Activated T-helper 1 cell treated with anti-CD3 and anti-CD28 coated beads, Interleukin-2, amount 50 U/mL, for 16 hours (primary cell): ENCODE measurements at places on chromosomes 11 and 22.

DNA sequence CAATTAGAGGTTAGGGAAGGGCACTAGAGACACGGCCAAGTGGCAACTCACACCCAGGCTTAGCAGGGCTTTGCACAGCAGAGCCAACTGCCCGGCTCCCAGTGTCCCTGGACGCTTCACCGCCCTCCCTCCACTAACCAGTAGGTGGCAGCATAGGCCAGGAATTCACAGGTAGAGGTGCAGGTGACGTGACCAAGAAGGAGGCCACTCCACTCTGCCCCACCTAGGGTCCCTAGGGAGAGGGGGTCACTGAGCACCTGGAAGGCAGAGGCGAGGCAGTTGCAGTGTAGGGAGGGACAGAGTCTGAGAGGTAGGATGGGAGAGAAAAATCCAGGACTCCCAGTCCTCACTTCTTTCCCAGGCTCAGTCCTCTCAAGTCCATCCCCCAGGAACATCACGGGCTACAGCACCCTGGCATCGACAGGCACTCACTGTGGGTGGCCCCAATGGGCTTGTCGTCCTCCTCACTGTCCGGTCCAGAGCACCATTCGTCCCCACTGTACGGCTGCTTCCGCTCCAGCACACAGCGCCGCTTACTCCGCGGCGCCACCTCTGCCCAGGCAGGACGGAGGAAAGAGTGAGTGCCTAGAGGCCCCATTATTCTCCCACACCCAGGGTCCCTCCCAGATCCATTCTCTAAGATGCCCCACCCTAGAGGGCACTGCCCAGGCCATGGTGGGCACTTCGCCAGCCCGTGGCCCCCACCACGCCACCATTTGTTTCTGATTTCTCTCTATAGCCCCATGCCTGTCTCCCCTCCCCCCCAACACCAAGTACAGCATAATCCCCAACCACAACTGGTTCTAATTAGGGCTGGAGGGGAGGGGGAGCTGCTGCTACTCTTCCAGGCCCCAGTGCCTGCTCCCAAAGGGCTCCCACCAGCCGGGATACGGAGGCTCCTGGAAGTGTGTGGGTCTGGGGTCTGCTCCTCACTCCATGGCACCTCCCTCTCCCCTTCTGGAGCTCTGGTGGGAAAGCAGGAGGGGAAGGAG is 18.4 kb downstream of the BCL9L start:
- DNase-seq, result peak; percentile 77

DNA sequence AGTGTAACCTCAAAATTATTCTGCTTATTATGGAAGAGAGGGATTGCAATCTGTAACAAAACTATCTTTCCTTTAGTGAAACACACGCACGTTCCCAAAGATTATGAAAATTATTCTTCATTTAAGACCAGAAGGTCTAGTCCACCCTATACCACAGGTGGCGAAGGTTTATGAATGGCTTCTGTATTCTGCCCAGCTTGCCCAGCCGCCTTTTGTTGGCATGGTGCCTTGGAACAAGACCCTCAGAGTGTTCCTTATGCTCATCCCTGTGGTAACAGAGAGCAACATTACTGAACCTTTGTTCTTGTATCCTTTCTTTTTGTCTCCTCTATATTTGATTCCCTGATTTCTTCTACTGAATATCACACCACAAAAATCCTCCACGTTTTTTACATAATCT is 116.4 kb downstream of the FAR1 start:
- no peak for DNase-seq

DNA sequence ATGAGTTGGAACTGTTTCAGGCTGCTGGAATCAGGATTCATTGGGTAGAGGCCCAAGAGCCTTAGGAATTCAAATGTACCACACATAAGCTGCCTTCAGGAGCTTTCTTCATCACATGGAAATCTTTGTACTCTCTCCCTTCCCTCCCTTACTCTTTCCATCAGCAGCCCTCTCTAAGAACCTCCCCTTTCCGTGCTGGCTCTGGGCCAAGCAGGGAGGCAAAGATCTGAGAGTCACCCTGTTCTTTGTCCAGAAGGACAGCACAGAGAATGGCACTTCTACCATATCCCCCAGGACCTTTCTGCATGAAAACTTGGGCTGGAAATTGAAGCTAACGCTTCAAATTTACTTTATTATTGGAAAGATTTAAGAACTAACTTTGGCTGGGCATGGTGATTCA is 20.7 kb upstream of the TPBGL start:
- no peak for DNase-seq

- DNase-seq, result no peak
Measured at GRCh38 chr22:49506010-49506400, 321.7 kb downstream of the BRD1 start.

GRCh38 chr11:64048042-64048854 is 12.5 kb downstream of the FLRT1 start:
- DNase-seq, result no peak

DNA sequence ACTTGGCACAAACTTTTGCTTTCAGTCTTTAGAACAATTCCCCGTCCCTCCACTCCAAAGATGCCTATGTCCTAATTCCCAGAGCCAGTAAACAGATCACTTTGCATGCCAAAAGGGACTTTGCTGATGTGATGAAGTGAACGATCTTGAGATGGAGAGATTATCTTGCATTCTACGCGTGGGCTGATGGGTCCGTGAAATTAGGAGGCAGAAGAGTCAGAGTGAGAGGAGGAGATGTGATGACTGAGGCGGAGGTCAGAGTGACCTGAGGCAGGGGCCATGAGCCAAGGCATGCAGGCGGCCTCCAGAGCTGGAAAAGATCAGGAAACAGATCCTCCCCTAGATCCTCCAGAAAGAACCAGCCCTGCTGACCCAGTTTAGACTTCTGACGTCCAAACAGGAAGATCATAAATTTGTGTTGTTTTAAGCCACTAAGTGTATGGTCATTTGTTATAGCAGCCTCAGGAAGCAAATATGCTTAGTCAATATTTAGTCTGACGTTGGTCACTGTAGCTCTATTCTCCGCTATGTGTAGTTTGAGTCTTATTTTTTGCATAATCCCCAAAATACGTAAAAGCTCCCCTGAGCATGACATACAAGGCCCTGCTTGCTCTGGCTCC is 76.0 kb upstream of the TIMP3 start:
- no peak for DNase-seq

DNA sequence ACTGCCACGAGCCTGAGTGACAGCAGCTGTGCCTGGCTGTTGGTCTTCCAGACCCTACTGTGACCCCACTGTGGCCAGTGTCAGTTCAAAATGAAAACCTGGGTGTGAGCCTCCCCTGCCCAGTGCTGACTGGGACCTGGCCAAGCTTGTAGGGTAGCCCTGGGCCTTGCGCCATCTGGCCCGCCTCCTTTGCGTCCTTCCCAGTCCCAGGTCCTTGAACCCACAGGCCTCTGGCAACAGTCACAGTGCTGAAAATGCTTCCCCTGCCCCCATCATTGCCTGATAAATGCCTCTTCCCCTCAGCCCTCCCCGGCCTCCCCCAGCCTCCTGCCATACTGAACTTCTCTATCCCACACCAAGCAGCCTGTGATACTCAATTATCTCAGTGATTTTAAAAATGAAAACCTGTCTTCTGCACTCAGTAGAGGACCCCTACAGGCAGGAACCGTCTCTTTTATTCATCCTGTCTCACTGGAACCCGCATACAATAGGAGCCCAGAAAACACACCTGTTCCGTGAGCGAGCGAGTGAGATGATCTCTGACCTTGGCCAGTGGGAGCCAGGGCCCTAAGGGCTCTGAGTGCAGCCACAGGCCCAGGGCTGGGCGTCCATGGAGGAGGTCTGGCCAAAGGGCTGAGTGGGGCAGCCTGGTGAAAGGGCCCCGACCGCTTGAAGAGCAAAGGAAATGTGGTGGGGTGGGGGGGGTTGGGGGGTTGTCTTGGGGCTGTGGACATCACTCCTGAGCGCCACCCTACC is 49.7 kb upstream of the TTLL12 start:
- no peak for DNase-seq

- DNase-seq, result no peak
Measured at GRCh38 chr11:2076441-2076840, 62.7 kb downstream of the IGF2 start.

GRCh38 chr22:49092716-49093115 is 735.0 kb downstream of the BRD1 start:
- DNase-seq, result no peak

- no peak for DNase-seq
Measured at GRCh38 chr22:48145738-48146137, 1383.3 kb downstream of the TBC1D22A start.

DNA sequence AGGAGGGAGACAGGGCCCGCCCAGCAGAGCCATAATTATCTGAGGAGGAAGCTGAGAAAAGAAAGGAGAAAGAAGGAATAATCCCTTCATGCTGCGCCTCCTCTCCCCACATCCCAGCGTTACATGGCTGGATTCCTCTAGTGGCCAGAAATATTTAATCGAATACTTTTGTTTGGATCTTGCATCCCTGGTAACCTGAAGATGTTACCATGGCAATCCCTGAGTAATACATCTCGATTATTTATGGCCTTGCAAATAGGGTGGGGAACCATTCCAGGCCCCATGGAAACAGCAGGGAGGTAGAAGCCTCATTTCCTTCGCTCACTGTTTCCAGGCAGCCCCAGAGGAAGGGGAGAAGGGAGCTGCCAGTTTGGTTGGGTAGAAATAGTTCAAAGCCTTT is 357.7 kb downstream of the BUD13 start:
- no peak for DNase-seq

- DNase-seq, result no peak
Measured at GRCh38 chr11:76692956-76693355, 22.4 kb upstream of the LRRC32 start.

GRCh38 chr22:35661464-35661863 is 13.2 kb downstream of the APOL6 start:
- no peak for DNase-seq

DNA sequence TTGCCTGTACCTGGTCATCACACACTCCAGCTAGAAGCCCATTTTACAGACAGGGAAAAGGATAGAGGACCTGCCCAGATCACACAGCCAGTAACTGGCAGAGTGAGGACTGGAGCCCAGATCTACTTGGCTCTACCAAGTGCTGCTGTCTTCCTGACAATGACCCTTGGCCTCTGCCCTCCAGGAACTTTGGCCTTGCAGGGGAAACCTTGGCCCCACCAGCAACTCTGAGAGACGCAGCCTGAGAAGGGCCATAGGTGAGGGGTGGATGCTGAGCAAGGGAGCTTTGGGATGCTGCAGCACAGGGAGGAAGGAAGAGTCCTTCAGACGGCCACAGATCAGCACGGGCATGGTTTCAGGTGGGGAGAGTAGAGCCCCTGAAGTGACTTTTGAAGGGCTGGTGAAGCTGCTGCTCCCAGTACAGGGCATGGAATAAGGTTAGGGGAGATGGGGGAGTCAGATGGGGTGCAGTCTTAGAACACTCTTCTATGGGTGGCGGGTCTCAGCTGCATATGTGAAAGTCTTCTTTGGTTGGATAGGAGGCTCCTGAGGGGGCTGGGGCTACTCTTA is 2.0 kb upstream of the CAPN5 start:
- DNase-seq, result no peak

GRCh38 chr11:76769645-76770586 is 13.2 kb upstream of the TSKU start:
- DNase-seq, result no peak

GRCh38 chr11:93082900-93083299 is 113.4 kb downstream of the MTNR1B start:
- no peak for DNase-seq

- no peak for DNase-seq
Measured at GRCh38 chr11:17673951-17674350, 45.4 kb upstream of the MYOD1 start.

DNA sequence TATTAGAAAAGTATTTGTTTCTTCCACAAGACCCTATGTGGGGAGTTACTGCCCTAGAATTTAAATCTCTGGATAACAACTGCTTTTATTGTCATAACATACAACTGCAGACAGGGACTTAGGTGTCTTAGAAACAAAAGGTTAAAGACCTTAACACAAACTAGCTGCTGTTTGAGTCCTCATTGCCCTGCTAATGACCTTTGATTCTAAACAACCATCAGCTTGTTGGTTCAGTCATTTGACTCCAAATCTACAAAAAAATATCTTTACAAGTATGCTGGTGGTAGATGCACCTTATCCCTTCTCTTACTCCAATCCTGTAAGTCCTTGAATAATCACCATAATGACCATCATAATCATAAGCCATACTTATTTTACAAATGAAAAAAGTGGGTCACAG is 377.4 kb upstream of the PITPNB start:
- no peak for DNase-seq

DNA sequence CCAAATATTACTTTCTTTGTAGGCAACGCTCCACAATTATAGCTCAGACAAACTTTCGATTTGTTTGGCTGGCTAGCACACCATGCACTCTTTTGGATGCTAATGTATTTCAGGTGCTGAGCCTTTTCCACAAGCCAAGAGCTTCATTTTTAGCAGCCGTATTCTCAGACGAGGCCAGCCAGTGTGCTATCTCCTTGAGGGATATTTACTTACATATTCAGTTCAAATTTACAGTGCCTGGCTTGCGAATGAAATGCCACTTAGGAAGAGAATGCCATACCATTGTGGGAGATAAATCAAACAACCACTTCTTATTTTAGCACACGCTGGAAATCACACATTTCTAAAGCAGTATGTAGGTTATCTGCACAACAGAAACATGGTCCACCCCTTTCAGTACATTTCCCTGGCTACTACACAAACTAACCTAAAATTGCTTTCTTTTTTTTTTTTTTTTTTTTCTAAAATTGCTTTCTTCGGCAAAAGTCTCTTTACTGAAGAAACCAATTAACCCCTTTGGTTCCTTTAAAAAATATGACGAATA is 236.9 kb downstream of the CADM1 start:
- no peak for DNase-seq

DNA sequence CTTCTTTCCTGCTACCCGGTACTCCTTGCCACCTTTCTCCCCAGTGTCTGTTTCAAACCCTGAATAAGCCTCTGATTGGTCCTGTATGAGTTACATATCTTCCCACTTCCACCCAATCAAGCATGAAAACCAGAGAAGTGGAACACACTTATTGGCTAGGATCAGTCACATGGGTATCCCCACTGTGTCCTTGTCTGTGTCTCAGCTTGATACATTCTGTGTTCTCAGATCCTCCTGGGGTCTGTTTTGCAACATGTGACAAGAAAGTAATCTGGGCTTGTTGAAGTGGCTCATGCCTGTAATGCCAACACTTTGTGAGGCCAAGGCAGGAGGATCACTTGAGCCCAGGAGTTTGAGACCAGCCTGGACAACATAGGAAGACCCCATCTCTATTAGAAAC is 23.9 kb downstream of the MCHR1 start:
- no peak for DNase-seq

- DNase-seq, result no peak
Measured at GRCh38 chr22:49462795-49463194, 364.9 kb downstream of the BRD1 start.

- no peak for DNase-seq
Measured at GRCh38 chr11:117832511-117832910, 8.0 kb upstream of the FXYD2 start.

GRCh38 chr22:45157907-45158306 is 5.8 kb upstream of the NUP50 start:
- DNase-seq, result no peak
